Thymus (tissue), 14 donors: ENCODE measurements at places on chromosomes 6 and 20. TPM values are rescaled to one million over a fixed set of nuclear protein-coding genes. Genes with fewer than 3 reads are reported as not detected.
A peak's percentile ranks its signal among the peaks of the same experiment; 100 is the strongest.

KIF13A gene
- 13.7 TPM for polyA plus RNA-seq

DUSP22 gene
- polyA plus RNA-seq, result 54.2 TPM

TCP11 gene
- 0.30 TPM for polyA plus RNA-seq

GRCh38 chr20:48808382-48809034 is 19.3 kb downstream of the PREX1 start:
- no peaks in the 10 kb centered on the region for H3K4me1 ChIP-seq
- no peaks in the 10 kb centered on the region for H3K27me3 ChIP-seq
- H3K27ac ChIP-seq, result no peak overlapping the region
- no peak overlapping the region for H3K4me3 ChIP-seq
- no peaks in the 10 kb centered on the region for H3K36me3 ChIP-seq
- DNase-seq, result no peak

- DNase-seq, result no peak
- no peaks in the 10 kb centered on the region for H3K36me3 ChIP-seq
- peak overlapping the region; percentile 54 for H3K27ac ChIP-seq
- H3K27me3 ChIP-seq, result no peaks in the 10 kb centered on the region
Observed at GRCh38 chr6:129672341-129672682, 37.7 kb downstream of the ARHGAP18 start.

GRCh38 chr6:3236005-3236404 is 8.6 kb upstream of the TUBB2B start:
- no peaks in the 10 kb centered on the region for H3K36me3 ChIP-seq
- H3K27ac ChIP-seq, result no peak overlapping the region
- H3K4me1 ChIP-seq, result no peaks in the 10 kb centered on the region
- H3K4me3 ChIP-seq, result no peak overlapping the region
- DNase-seq, result no peak
- H3K27me3 ChIP-seq, result peaks cover 37% of the 10 kb centered on the region

GRCh38 chr6:40347571-40348011 is 239.6 kb downstream of the LRFN2 start:
- H3K4me3 ChIP-seq, result no peak overlapping the region

DNA sequence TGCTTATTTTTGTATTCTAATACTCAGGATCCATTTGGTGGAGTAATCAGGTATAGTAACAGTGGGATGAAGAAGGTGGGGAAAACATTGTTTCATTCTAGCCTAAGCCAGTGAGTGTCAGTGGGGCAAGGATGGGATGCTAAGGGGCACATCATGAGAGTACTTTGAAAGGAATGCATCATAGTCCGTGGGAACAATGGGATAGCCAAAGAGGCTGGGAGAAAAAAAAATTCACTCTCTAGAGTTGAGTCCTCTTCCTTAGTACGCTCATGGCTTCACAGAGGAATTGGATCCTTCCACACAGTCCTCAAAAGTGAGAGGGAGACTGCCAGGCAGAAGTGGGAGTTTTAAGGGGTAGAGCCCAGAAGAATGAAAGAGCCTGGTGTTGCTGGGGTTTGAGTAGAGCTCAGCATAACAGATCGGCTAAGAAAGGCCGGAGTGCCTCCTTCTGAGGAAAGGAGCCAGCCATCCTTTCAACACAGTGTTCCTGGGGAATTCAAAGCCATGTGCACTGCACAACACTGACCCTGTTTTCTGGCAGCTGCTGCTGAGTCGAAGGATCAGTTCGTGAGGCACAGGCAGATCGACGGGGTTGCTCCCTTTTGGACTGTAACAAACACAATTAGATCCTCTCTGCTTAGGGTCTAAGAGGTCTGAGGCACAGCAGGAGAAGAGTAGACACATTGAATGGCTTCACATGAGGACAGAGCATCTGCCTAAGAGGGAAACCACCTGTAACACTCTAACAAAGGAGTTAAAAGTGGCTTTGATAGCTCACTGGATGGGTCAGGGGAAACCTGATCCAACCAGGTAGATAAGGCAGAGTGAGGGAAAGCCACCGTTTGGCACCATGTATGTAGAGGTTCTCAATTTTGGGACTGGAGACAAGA is 61.2 kb downstream of the ELOVL5 start:
- no peak for DNase-seq
- H3K36me3 ChIP-seq, result peaks cover 45% of the 10 kb centered on the region
- H3K4me3 ChIP-seq, result no peak overlapping the region
- peaks cover 27% of the 10 kb centered on the region for H3K4me1 ChIP-seq

GRCh38 chr6:42916288-42916687 is 435 bp downstream of the PTCRA start:
- peaks cover 20% of the 10 kb centered on the region for H3K4me1 ChIP-seq
- DNase-seq, result no peak
- no peaks in the 10 kb centered on the region for H3K27me3 ChIP-seq
- peak overlapping the region; percentile 68 for H3K4me3 ChIP-seq
